Esophagus squamous epithelium (tissue), 5 donors: ENCODE measurements at places on chromosomes 5 and 9. TPM values are rescaled to one million over a fixed set of nuclear protein-coding genes. Genes with fewer than 3 reads are reported as not detected.

PDE8B gene
- total RNA-seq: 1.4 TPM

CCL27 gene
- not detected for total RNA-seq

DNA sequence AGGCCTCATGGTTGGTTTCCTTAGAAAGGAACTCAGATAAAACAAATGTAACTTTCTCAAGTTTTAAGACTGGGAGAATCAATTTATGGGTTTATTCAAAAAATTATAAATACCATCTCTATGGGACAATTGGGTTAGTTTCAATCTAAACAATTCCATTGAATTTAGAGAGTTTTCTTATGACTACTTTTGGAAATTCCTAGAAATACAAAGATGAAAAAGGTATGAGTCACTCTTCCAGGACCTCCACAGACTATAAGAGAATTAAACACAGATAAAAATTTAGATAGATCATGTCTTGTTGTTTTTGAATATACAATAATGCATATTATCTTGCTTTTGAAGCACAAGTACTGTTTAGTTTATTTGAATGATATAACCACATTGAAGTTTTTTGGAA lies 188.7 kb downstream of the CHSY3 start:
- H3K36me3 ChIP-seq: no peaks in the 10 kb centered on the region
- no peak overlapping the region for H3K4me3 ChIP-seq

GRCh38 chr9:130443840-130444492 lies 795 bp upstream of the ASS1 start:
- DNase-seq: no peak
- peak overlapping the region; percentile 46 for H3K4me3 ChIP-seq
- no peaks in the 10 kb centered on the region for H3K36me3 ChIP-seq
